ENCODE measurements at places on chromosomes 12 and 14.

DNA sequence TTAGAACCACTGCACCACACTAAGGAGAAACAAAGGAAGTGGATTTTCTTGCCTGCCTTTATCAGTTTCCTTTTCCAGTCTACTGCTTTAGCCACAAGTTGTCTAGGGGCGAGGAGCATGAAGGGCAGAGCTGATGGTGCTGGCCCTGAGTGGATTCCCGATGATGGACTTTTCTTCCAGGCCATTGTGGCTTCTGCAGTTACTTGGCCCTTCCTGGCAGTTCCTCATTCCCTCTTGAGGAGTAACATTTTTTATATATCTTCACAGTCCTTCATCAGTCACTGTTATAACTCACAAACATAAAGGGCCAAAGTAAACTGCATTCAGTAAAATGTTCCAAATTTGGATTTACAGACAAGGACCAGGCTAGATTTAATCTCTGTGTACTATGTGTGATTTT, 61.2 kb upstream of the SRSF5 start:
- no peak for DNase-seq

- DNase-seq: no peak
These were observed 108.5 kb downstream of the DUSP6 start for GRCh38 chr12:89243771-89244170.

DNA sequence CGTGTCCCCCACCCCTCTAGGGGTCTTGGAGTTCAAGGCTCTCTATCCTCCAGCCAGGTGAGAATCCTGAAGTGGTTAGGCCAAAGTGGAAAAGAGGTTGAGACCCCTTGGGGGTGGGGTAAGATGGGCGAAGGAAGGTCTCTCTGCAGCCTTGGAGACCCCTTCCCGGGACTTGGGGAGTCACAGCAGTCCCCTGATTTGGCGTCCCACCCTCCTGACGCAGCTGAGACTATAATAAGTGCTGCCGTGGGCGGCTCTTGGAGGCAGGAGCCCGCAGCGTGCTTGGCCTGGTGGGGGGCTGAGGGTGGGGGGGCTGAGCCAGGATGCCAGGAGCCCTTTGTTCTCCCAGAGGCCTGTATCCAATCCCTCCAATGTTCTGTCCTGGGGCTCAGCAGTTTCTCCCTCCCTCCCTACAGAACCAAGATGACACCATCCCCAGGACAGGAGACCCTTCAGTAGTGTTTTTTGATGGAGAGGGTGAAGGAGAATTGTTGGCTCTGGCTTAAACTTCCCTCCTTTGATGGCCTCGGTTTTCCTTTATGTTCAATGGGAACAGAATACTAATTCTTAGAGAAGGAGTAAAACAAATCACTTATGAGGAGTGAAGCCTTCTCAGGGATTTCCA, 1.5 kb upstream of the AGAP2 start:
- no peak for DNase-seq

DNA sequence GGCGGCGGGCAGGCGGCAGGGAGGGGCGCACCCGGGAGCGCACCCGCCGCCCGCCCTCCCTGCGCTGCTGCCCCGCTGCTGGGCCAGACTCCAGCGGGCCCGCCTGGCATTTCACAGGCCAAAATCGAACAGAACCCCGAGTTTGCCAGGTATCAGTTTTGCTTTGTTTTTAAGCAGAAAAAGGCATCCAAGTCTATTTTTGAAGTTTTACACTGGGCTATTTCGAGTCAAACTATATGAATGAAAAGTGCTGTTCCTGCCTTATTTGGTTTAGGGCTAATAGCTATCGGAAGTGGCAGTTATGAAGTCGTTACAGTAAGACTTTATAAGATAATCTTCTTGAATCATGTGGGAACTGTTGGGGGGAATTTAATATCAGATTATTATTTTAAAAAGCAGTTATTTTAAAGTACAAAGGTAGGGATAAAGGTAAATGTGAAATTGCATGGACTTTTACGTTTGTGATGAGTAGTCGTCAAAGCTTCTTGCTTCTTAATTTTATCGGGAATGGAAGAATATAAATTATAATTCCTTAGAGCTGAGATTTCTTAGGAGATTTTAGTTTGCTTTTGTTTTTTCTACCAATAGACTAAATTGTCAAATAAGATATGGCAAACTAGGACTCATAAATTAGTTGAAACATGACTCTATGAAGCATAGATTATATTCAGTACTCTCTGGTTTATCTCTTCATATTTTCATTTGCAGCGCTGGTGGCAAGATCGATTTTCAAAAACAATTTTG, 1.1 kb downstream of the MSRB3 start:
- DNase-seq: no peak

DNA sequence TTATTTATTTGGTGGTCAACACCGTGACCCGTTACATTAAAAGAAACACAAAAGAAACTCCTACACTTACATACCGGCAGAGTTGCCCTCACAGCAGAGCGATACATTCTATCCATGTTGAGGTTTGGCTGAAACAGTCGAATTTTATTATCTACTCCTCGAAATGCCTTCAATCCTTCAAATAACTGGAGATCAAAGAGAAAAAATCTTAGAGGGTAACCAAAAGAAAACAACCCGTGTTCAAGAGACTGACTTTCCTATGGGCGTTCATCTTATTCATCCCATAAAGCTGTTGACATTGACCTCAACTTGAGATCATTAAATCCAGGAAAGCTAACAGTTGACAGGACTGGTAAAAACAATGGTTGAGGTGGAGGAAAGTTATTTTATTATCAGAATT, 67.7 kb downstream of the BCAT1 start:
- DNase-seq: no peak

DNA sequence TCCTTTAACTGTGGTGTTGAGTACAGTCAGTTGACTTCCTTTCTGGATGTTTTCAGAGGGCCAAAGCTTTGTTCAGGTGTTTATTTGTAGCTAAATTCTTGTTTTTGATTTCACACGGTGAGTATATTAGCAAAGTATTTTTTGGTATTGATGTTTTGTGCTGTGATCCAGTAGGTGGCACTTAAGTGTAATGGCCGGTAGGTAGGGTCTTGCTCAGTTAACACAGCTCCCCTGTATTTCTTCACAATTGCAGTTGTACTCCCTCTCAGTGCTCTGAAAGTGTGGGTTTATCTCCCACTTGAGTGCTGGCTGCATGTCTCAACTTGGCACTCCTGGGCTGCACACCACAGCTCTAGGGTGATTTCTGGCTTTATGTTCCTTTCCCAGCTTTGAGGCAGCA, 339.5 kb downstream of the AEBP2 start:
- DNase-seq: no peak

DNA sequence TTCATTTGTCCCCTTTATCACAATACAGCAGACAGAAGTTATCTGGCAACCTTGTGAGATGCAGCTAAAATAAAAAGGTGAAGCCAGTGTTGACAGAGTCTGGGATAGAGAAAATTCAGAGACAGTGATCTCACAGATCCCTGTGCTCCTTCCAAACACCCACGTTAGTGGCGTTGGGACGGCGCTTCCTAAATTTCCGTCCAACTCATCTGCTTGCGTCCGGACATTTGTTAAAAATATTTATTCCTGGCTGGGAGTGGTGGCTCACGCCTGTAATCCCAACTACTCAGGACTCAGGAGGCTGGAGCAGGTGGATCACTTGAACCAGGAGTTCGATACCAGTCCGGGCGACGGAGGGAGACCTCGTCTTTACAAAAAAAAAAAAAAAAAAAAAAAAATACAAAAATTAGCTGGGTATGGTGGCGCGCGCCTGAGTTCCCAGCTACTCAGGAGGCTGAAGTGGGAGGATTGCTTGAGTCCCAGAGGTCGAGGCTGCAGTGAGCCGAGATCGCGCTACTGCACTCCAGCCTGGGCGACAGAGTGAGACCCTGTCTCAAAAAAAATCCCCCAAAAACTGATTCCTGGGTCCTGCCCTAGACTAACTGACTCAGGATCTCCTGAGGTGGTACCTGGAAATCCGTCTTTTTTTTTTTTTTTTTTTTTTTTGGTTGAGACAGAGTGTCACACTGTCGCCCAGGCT, 708 bp upstream of the TCTN1 start:
- no peak for DNase-seq

- DNase-seq: no peak
These were observed 10.3 kb downstream of the EGLN3 start for GRCh38 chr14:33940561-33941011.

DNA sequence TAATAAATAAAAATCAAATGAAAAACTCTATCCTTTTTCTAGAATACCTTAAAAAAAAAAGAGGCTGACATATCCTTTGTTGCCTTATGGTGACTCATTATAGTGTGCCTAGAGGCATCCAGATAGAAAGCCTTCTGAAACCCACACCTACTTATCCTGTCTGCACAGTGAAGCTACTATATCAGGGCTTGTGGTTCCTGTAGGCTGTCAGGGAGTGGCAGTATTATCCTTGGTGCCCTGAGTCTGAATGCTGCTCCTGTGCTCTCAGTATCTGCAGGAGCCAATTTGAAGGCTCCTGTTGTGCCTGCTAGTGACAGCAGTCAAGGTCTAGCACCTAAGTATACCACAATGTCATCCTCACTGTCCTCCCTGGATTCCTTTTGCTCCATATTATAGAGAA, 168.4 kb upstream of the AVPR1A start:
- DNase-seq: no peak

DNA sequence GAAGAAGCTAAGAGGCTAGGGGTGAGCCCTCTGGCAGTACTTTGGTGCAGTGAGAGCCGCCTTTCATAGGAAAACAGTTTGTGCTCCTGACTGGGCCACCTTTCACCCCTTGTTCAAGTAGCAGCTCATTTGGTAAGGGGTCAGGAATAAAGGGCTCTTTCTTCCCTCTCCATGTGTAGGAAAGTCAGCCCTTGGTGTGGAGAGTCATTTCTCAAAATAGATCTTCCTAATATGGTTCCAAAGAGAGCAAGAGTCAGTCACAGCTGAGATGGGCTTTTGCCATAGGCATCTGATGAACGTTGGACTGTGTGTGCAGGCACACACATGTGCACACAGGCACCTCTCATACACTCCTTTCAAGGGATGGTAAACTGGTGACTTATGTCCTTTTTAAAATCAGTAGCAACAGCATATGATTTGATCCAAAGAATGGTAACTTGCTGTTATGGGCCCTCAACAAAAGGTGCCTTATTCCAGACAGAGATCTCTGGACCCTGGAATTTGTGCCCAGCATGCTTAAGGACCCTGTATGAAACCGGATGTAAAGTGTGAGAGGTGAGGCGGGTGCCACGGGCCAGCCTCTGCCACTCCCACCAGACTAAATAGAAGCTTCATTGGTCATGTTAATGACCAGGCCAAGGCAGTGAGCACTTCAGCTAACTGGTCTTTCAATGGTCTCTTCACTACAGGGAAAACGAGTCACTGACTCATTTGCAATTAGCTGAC, 16.7 kb upstream of the RIC8B start:
- no peak for DNase-seq

- no peak for DNase-seq
These were observed 21.0 kb upstream of the EMP1 start for GRCh38 chr12:13175499-13175898.

- DNase-seq: no peak
These were observed 6.3 kb downstream of the LTBR start for GRCh38 chr12:6390084-6390799.

GRCh38 chr12:10212739-10213131, at the start of gene GABARAPL1:
Gene GABARAPL1 (plus strand): TSS chr12:10212877. CDS start chr12:10213130, 253 bp downstream.
- DNase-seq: no peak

DNA sequence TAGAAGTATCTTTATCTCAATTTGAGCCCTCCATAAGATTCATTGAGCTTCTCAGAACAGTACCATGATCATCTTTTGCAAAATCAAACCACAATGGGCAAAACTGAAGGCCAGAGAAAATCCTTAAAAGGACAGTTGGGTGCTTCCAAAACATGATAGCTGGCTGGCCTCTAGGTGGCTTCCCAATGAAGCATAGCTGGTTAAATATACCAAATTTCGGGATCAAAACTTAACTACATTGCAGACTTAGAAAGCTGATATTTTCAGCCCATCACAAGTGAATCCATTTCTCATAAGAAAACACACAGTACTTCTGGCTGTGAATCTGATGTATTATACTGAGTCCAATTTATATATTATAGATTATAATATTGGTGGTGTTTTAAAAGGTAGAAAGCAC, 15.3 kb upstream of the PIK3C2G start:
- no peak for DNase-seq

- no peak for DNase-seq
These were observed 27.2 kb downstream of the ARID2 start for GRCh38 chr12:45756666-45757065.

DNA sequence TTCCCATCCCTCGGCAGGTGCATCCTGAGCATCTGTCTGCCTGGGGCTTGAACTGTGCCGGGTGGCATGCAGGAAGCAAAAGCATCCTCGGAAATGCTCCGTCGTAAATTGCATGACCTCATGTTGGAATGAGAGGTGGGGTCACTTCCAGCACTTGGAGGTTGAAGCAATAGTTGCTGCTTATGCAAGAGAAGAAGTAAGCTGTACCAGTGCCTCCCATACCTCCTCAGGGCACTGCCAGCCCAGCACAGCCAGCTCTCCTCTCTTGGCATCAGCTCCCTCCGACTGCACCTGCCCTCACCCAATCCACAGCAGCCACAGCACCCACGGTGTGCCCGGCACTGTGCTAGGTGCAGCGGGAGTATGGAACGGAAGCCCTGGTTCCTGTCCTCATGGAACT, 11.5 kb downstream of the TEAD4 start:
- no peak for DNase-seq

GRCh38 chr12:13209436-13210235, 13.1 kb downstream of the EMP1 start:
- no peak for DNase-seq

- no peak for DNase-seq
These were observed 3.6 kb downstream of the IFI27L2 start for GRCh38 chr14:94125659-94126418.

DNA sequence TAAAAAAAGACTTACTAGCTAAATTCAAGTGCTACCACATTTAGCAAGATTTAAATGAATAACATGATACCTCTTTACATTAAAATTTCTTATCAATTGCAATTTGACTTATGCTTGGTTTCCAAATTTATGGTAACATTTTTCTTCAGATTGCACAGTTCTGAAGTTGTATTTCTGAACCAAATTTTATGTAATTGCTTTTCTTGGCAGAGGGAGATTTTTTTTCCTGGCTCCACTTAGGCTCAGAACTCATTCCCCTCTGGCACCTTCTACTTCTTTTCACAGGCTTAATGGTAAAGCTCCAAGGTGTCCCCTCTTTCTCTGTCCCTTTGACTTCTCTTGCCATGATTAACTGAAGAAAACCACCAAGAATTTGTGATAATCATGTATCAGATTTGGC, 99.8 kb upstream of the TMTC1 start:
- no peak for DNase-seq

DNA sequence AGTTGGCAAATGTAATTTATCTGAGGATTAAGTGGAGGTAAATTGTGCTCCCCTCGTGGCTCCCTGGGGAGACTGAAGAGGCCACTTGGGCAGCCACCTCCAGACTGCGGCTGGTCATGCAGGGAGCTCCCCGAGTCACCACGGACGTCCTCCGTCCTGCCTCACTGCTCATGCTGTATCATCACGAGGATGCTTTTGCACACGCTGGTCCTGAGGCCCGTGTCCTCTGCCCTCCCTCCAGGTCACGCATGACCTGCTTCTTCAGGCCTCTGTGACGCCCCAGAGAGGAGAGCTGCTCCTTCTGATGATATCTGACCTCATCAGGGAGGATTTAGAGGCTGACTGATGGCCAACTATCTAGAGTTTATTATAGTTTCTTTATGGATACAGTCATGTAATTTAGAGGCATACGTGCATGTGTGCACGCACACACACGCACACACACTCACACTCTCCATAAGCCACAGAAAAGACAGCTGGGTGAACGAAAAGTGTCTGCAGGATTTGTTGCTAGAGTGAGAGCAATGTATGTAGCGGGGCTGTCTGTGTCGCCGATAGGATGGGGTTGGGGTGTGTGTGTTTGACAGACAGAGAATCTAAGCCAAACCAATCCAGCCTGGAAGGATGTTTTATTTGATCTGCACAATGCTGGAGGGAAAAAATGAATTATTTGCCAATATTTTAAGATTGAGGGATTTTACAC, 160.0 kb downstream of the ADGRD1 start:
- no peak for DNase-seq

GRCh38 chr12:116878567-116879508, 2.4 kb downstream of the HRK start:
- no peak for DNase-seq
